ENCODE measurements at places on chromosomes 2 and 18. TPM values are rescaled to one million over a fixed set of nuclear protein-coding genes. Genes with fewer than 3 reads are reported as not detected.
A peak's percentile ranks its signal among the peaks of the same experiment; 100 is the strongest.

DNA sequence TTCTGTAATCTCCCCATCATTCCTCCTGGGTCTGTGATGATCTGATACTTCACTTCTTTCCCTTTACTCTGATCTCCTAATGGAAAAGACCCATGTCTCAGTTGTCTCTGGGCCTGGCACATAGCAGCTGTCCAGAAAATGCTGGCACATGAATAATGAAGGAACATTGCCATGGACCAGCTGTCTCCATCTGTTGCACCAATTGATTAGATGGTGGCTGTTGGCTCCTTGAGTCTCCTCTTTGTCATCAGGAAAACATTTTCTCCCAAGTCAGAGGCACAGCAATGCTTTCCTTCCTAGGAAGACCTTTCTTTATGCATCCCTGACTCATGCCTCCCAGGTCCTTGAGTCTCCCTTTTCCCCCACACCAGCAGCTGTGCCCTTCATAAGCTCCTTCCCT is 286.2 kb upstream of the CXCR4 start:
- DNase-seq = peak; percentile 43

- DNase-seq = no peak
Measured at GRCh38 chr2:84965192-84965516, 5.8 kb upstream of the KCMF1 start.

- peak; percentile 57 for DNase-seq
Measured at GRCh38 chr2:100731535-100731981, 88.4 kb upstream of the NPAS2 start.

DNA sequence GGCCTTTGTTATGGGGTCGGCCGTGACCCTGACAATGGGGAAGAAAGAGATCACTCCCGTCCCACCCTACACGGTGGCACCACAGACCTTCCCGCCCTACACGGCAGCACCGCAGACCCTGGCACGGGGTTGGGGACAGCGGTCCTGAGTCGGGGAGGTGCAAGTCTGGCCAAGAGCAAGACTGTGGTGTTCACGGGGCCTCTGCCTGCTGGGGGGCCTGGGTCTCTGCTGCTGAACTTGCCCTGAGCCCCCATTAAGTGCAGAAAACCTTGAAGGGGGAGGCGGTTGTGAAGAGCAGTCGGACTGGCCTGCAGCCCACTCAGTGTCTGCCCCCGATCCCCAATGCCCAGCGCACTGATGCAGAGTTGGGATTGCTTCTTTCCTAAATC is 75.9 kb downstream of the SLC66A2 start:
- DNase-seq = no peak

The MOGAT1 gene
- total RNA-seq = not detected

- no peak for DNase-seq
Measured at GRCh38 chr2:201661366-201661765, 18.1 kb upstream of the TMEM237 start.

DNA sequence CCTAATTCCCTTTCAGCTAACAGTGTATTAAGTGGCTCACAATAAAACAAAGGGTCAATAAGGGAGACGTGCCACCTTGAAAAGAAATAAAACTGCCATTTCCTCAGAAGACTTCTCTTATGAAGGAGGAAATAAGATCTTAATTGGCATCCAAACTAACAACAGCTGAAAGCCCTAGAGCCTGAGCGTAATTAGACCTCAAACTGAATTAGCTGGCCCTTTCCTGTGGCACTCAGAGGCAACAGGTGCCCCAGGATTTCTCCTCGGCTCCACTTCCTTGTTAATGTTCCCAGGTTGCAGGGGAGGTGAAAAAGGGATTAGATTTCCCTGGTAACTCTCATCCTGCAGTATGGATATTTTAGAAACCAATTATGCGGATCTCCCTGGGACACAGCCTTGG is 804.3 kb downstream of the DCDC2C start:
- no peak for DNase-seq

DNA sequence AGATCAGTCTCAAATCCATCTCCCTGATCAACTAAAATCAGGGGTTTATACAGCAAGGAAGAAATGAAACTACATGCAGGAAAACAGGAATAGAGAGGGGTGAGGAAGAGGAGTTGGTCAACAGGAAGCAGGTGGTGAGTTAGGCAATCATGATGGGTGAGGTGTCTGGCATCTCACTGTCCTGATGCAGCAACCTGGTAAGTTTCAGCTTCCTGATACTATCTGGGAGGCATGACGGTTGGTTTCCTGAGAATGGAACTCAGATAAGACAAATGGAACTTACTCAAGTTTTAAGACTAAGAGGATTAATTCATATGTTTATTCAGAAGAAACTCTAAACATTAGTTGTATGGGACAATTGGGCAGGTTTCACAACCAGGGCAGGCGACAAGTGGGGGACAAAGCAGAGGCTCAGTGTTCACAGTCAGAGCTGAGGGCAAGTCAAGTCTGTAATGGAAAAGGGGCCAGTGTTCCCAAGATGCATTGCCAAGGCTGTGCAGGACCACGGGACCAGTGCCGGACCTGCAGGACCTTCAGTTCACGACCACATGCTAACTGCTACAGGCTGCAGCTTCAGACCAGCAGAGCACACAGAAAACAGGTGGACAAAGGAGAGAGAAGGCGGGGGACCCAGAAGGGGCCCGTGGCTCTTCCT is 17.7 kb upstream of the GALM start:
- DNase-seq = no peak

- no peak for DNase-seq
Measured at GRCh38 chr2:46847185-46847710, 68.4 kb downstream of the MCFD2 start.

The RUFY4 gene
- not detected for total RNA-seq

Data from myocyte (in vitro differentiated cells).